ENCODE measurements at places on chromosomes 4 and X.

DNA sequence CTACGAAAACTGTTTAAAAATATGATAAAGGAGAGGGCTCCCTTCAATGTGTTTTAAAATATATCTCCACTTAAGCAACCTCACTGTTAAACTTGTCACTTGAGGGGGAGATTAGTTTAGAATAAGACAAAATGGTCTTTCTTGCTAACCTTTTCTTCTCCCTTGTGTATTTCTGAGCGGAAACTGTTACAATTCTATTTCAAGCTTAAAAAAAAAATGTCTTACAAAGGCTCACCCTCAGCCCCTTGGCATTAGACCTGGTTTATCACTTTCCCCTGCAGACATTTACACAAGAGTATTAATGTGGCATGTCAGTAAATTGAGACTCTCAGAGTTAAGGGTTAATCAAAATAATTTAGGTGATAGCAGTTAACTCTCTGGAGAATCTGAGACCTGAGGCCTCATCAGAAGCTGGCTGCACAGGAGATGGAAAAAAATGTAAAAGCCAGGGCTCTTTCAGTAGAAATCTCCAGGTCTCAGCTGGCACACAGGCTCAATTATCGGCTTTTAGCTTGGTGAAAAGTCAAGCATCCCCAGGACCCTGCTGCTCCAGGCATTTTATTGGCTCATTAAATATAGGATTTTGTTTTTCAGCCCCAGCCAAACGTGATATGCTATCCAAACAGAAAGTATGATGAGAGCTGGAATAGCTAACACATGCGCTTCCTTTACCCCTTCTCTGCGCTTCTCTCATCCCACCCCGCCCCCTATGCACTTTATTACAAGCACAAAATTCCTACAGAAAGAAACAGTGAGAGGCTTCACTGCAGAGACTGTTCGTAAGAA lies 130.5 kb downstream of the PPA2 start:
- DNase-seq = no peak

DNA sequence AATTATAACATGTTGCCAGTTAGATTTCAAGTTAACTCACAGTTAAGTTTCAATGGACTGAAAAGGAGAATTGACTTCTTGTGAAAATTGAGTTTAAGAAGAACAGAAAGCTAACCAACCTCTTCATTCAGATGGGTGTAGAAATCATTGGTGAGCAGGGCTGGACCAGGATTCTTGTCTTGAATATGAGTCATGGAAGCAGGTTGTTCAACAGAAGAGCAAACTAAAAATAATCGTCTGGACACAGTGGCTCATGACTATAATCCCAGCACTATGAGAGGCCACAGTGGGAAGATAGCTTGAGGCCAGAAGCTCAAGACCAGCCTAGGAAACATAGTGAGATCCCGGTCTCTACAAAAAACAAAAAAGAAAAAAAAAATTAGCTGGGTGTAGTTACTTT lies 98.2 kb downstream of the ARSJ start:
- no peak for DNase-seq

DNA sequence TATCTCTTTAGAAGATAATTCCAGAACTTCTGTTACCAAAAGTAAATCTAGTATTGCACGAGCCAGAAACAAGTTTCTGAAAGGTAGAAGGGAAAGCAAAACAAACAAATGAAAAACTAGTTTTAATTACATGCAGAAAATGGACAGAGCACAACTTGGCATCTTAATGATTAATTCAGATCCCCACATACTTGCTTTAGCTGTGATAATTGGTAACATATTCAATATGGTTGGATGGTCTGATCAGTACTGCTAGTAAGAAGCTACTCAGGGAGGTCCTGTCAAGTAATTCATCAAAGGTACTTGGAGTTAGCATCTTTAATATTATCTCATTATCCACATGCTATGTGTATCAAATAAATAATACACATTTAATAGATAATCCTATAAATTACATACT lies 204.3 kb downstream of the TRAM1L1 start:
- no peak for DNase-seq

- DNase-seq = no peak
Observed at GRCh38 chrX:118126286-118126685, 9.7 kb upstream of the KLHL13 start.

- DNase-seq = no peak
Observed at GRCh38 chr4:6768539-6768905, 14.0 kb upstream of the KIAA0232 start.

DNA sequence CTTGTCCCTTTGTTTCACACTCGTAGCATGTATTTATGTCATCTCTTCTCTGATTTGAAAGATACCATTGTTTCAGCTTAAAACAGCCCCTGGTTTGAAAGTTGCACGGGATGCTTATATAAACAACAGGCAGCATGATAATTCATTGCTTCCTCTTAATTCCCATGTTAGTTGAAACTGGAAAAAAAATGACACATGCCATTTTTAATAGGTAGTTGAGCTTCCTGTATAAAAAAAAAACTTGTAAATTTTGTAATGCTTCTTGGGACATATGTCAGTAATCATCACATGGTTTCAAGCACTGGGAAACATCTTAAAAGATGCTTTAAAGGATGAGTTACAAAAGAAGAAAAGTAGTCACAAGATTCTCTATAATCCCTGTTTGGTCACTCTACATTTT lies 243.0 kb downstream of the PALLD start:
- no peak for DNase-seq

GRCh38 chr4:88752754-88753153 lies 55.1 kb upstream of the NAP1L5 start:
- no peak for DNase-seq

DNA sequence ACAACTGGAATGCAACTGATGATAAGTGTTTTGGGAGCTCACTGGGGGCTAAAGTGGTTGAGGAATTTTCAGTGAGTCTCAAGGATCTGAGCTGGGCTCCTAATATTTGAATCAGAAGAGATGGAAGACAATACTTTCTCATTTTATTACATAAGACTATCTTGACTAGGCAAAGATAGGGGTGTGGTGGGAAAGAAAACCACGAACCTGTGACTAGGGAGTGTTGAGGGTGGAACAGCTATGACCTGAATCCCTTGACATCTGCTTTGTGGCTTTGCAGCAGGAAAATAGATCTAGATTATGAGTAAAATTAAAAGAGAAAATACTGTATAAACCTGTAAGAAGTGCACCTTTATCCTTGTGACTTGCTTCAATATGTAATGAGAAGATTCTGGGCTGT lies 295.1 kb upstream of the TEX13A start:
- no peak for DNase-seq

All from NCI-H82 (cell line).